ENCODE measurements at places on chromosomes 3 and 15.

GRCh38 chr15:63915209-63915872, 81.6 kb upstream of the HERC1 start:
- DNase-seq = no peak

- DNase-seq = no peak
These were observed 83.4 kb downstream of the AQR start for GRCh38 chr15:34886134-34886533.

DNA sequence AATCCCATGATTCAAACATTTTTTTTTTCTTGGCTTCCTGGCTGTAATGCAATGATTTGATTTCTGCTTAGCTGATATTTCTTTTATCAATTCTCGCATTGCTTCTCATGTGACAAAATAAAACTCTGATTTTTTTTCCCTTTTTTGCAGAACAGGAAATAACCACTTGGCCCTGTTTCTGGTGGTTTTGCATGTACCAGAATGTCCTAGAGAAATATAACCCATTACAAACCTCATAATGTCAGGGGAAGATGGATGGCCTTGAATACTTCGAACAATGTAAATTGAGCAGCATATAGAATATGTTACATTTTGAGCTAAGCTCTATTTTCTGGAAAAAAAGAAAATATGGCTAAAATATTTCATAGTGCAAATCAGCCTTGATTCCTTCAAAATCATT, 275.6 kb downstream of the RAP2B start:
- no peak for DNase-seq

- DNase-seq = peak; percentile 60
These were observed 40.6 kb upstream of the ADCY5 start for GRCh38 chr3:123489400-123490004.

DNA sequence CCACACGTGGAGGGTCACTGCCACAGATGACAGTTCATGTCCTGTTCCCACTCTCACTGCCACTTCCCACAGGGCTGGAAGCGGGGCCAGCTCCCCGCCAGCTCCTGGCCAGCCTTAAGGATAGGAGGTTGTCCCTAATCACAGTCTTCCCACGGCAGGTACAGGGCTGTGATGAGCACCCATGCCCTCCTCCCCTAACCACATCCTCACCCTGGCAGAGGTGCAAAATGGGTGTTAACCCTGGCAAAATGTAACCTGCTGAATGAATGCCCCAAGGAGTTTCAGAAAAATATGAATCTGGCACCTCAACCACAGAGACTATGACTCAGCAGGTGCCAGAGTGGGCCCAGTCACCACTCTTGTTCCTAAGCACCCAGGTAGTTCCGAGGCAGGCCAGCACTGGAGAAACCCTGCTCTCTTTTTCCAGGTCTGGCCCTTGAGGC, 185.1 kb upstream of the TPM1 start:
- no peak for DNase-seq

GRCh38 chr3:30232142-30232541, 374.3 kb upstream of the TGFBR2 start:
- no peak for DNase-seq

DNA sequence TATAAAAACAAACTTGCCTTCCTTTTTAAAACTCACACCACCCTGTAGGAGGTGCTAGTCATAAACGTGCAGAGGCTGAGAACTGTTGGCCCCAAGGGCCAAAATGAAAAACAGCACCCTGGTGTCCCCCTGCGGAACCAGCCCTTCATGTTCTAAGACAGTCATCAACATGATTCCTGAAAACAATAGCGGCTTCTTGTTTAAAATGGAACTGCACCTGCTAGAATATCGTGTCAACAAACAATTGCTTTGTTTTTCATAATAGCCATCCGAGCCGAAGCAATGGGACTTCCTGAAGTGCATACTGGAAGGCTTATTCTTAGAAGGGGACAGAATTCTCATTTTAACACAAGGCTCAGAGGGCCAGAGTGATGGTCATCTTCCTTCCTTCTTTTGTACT, 43.7 kb downstream of the MECOM start:
- peak; percentile 36 for DNase-seq

- peak; percentile 64 for DNase-seq
These were observed 1.8 kb downstream of the IGDCC3 start for GRCh38 chr15:65375871-65376607.

GRCh38 chr3:127988770-127989557, 63.3 kb upstream of the SEC61A1 start:
- no peak for DNase-seq

DNA sequence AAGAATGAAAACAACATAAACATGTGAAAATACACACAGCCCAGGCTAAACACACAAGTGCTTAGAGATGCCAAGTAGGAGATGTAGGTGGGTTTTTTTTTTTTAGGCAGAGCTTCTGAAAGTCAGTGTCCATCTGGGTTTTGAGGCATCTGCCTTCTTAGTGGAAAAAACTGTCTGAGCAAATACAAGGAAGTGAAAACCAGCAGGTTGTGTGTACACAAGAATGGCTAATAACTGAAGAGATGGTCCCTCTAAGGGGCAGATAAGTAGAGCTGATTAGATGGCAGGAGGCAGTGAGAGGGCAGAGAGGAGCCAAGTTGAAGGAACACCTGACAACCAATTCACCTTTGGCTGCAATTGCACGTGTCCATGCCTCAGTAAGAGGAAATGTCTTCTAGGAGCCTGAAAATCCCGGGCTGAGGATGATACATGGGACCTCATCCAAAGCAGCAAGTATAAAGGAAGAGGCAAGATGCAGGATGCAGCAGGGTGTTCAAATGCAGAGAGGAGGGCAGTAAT, 34.9 kb downstream of the CYP19A1 start:
- no peak for DNase-seq

- DNase-seq = peak; percentile 23
These were observed 961.4 kb downstream of the VGLL3 start for GRCh38 chr3:86029590-86029989.

GRCh38 chr3:31533169-31534064, 692 bp downstream of the STT3B start:
- peak; percentile 36 for DNase-seq

DNA sequence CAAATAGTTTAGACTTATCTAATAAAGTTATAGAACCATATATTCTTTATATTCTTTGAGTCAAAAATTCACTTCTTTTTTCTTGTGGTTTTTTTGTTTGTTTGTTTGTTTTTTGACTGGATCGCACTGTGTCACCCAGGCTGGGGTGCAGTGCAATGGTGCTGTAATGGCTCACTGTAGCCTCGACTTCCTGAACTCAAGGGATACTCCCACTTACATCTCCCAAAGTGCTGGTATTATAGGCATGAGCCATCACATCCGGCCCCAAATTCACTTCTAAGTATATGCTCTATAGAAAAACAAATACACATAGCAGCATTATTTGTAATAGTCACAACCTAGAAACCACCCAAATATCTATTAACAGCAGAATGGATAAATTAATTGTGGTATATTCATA, 13.7 kb upstream of the SLTM start:
- no peak for DNase-seq

DNA sequence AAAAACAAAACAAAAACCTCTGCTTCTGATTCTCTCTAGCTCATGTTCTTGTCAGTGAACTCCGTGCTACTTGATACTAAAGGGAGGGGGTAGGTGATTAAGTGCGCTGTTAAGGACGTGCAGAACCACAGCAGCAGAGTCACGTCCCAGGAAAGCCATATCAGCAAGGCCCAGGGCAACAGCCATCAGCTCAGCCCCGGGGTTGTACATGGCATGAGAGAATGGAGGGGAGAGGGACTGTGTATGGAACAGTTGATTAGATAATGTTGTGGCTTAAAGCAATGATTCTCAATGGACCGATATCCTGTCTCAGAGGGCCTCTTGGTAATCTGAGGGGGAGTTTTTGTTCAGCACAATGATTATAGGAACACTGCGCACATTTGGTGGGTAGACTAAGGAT, 27.6 kb downstream of the C2CD4A start:
- no peak for DNase-seq

DNA sequence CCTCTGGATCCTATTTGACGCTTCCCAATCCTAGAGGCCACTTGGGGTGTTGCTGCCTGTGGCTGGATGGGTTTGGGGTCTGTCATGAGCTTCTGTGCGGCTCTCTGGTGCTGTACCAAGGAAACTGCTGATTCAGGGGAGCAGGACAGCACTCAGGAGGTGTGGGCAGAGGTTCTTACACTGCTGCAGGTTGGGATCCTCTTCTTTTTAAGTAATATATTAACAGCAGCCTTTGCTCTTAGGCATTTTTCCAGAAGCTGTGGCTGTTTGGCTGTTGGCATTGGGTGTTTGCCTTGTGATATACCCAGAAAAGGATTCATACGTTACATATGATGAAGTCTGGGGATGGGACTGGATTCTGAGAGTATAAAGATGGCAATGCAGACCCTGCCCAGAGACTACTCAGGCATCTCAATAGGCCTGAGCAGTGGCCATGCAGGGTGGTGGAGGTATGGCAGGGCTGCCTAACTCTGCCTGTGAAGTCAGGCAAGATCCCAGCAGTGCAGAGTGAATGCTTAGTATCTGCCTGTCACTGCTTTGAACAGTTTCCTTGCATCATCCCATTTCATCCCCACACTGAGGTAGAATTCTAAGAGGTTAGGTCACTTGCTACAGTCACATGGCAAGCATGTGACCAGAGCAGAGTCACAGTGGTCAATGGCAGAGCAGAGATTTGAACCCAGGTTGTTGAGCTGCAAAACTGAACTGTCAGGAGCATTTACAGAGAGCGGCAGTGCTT, 3.9 kb downstream of the ABHD6 start:
- DNase-seq = no peak

- DNase-seq = no peak
These were observed 513 bp downstream of the CLASP2 start for GRCh38 chr3:33717616-33717865.

DNA sequence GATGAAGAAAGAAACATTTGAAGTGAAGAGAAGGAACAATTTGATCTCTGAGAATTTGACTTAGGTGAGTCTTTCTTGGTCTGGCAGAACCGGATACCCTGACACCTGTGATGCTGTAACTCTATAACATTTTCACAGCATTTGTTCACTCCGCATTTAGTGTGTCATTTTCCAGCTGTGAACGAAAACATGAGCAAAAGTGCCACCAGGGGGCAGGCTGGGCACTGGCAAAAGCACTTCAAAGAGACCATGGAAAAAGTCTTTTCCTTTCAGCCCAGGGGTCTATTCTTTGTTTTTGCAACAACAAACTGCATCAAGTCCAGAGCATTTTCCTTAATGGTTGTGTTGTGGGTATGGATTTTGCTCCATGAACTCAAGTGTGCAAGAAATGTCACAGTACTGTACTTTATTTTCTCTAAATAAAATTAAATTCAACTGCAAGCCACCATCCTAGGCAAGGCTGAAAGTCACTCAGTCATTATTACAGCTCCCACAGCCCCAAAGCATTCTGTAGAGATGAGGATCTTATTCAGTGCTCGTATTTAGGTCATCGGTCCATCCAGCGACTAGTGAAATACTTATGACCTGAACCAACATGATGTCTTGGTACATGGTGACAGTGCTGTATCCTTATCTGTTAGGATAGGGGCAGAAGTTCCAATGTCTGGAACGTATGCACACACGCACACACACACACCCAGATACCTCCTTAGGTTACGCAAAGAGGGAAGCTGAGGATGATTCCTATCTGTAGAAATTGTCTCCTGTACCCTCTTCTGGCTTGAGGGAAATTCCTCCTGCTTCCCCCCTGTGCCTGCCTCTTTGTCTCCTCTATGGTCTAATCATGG, 125.5 kb downstream of the GADL1 start:
- DNase-seq = no peak

- no peak for DNase-seq
These were observed 75.5 kb downstream of the DLG1 start for GRCh38 chr3:197222937-197223370.

GRCh38 chr3:26652164-26652563, 29.6 kb downstream of the LRRC3B start:
- no peak for DNase-seq

DNA sequence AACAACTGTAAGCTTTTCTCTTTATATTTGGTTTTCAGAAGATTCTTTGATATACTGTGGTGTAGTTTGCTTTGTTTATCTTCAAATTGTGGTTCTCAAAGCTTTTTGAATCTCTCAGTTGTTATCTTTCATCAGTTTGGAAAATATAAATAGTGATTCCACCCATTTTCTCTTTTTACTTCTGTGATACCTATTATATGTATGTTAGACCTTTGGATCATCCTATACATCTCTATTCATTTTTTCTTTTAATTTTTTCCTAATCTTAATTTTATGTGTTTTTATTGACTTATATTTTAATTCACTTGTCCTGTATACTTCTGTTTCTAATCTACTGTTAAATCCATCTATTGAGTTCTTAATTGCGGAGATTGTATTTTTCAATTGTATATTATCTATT, 160.7 kb upstream of the COL8A1 start:
- DNase-seq = no peak

- no peak for DNase-seq
These were observed 17.2 kb downstream of the RAD18 start for GRCh38 chr3:8945890-8946600.

All from T47D (cell line).